ENCODE measurements at places on chromosomes 2 and 18.

- no peak for DNase-seq
These were observed 56.1 kb upstream of the KIDINS220 start for GRCh38 chr2:8893474-8893873.

DNA sequence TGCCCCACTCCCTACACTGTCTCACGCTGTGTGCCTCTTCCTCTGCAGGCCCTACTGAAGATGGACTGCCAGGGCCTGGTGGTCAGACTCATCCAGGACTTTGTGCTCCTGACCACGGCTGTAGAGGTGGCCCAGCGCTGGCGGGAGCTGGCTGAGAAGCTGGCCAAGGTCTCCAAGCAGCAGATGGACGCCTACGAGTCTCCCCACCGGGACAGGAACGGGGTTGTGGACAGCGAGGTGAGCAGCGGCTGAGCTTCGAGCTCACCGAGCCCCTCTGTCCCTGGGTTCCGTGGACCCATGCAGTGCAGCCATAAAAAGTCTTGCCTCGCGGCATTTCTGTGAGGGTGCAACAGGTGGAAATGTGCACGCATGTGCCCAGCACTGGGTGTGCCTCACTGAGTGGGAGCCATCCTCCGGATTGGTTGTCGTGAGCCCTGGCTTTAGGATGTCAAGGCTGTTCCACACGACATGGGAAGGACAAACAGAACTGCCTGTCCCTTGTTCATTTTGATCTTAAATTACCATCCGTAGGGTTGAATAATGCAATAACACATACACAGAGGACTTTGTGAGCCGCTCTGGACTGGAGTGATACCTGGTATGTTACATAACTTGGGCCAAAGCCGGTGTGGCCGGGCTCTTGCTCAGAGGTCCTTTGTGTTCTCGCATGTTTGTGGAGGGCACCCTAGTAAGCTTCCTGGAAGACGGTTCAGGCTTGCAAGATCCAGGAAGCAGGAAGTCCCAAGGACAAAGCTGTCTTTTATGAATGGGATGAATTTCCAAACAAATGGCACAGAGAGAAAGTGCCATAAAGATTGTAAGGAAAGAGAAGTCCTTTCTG, 100.9 kb downstream of the SH3BP4 start:
- DNase-seq: no peak

- DNase-seq: no peak
These were observed 105.1 kb upstream of the PXDN start for GRCh38 chr2:1849450-1849849.

GRCh38 chr18:58132595-58133261, 88.7 kb downstream of the NEDD4L start:
- DNase-seq: no peak

DNA sequence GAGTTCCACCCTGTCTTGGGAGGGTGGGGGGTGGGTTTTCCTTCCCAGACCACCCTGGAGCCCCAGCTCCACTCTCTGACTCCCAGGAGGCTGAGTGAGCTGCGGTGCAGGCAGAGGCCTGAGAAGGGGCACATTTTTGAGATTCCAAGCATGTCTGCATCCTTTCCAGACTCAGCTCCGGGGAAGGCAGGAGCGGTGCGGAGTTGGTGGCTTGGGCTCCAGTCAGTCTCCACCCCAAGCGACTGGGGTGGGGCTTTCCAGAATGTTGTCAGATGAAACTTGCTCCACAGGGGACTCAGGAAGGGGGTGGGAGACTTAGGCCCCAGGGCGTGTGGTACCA, 44.2 kb upstream of the HS6ST1 start:
- no peak for DNase-seq

All from stimulated activated CD8-positive, alpha-beta memory T cell treated with anti-CD3 and anti-CD28 coated beads, Interleukin-15, amount 100 ng/mL, for 48 hours (primary cell).